ENCODE measurements at places on chromosomes 4 and X.

DNA sequence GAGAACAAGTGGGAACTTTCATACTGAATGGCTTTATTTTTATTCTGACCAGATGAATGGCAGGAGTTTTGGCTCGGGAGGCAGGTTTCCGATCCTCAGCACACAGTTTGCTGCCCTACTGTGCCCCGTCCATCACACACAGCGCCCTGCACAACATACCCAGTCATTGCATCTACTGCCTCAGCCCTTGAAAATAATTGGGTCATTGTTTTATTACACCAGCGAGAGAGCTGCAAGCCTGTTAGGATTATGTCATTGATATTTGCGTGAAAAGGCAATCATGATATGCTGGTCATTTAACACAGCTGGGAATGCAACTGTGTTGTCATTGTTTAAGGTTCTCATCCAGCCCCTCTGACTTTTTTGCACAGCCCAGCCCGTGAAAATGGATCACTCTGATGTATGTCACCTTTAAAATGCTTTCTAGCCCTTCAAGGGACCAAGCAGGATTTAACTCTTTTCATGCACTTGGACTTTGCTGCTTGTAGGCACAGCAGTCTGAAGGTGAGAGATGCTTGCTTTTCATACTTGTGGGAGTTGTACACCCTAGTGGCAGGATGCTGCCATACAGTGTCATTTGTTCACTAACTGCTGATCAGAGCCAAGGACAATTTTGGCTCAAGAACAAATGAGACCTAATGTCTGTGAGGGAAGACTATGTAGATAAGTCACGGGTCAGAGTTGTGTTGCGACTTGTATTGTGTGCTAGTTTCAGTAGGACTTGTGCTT, 62.3 kb downstream of the RTL9 start:
- no peak for DNase-seq

GRCh38 chr4:169404960-169405359, 134.2 kb upstream of the SH3RF1 start:
- no peak for DNase-seq

DNA sequence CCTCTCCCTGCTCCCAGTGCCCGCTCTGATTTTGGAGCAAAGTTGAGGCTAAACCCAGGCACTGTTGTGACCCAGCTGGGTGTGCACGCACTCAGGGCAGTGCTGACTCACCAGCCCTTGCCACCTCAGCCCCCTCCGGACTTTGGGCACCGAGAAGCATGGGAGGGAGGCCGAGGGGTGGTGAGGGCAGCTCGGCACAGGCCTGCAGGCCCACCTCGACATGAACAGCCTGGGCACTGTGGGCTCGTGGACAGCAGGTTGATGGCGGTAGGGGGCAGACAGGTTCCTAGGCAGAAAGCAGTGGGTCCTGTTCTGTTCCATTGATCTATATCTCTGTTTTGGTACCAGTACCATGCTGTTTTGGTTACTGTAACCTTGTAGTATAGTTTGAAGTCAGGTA, 30.9 kb downstream of the TIGD4 start:
- DNase-seq: no peak

GRCh38 chrX:40174001-40174853, 76.5 kb upstream of the BCOR start:
- no peak for DNase-seq

DNA sequence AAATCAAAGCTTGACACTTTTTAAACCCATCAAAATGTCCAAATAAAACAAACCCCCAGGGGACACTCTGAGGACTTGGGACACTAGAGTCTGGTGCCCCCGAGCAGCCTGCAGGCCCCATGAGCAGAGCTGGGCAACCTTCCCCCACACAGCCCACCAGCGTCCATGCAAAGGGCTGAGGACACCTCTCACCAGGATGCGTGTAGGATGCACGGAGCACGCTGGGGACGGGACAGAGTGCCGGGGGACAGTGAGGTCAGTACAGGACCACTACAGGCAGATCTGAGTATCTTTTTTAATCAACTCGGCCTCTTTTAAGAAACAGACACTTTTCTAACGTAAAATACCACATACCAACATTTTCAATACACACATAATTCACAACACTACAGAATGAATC, 6.9 kb downstream of the GAK start:
- no peak for DNase-seq

- no peak for DNase-seq
Measured at GRCh38 chr4:170691168-170691567, 601.4 kb upstream of the AADAT start.

DNA sequence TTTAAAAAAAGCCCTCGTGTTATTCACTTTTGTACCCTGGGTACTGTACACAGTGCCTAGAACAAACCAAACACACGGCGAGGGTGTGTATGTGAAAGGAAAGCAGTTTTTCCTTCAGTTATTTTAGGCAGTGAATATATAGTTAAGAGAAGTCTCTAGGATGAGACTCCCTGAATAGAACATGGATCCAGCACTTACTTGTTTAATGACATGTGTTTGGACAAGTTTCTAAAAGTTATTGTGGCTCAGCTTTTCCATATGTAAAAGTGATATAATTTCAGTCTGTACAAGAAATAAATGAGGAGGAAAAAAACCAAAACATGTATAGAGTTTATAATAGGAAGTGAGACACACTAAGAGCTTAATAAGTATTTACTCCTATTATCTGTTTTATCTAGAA, 273.2 kb downstream of the ADGRL3 start:
- no peak for DNase-seq

Data from activated CD8-positive, alpha-beta memory T cell treated with anti-CD3 and anti-CD28 coated beads for 1 hour (primary cell).